ENCODE measurements at places on chromosomes 4 and X. TPM values are rescaled to one million over a fixed set of nuclear protein-coding genes. Genes with fewer than 3 reads are reported as not detected.

The NAP1L5 gene
- polyA plus RNA-seq = 6.6 TPM

The SSX2 gene
- polyA plus RNA-seq = not detected

DNA sequence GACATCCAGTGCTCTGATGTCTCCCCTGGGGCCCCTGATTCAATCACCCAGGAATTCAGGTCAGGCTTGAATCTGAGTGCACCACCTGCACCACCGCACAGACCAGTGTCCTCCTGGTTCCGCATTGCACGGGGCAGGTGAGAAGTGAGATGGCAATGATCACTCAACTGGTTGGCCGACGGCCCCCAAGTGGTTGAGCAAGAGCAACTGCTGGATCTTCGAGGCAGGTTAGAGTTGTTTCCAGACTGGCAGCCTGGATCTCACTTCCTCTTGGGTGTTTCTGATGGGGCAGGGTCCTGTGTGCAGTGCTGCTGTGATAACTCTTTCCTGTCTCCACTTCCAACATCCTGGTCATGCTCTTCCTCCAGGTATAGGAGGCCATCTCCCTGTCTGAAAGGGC is 50.4 kb downstream of the C4orf50 start:
- DNase-seq = no peak

The PNMA6F gene
- polyA plus RNA-seq = not detected

The ADH4 gene
- not detected for polyA plus RNA-seq

The XG gene
- not detected for polyA plus RNA-seq
